ENCODE measurements at places on chromosomes 5 and 9. TPM values are rescaled to one million over a fixed set of nuclear protein-coding genes. Genes with fewer than 3 reads are reported as not detected.

DNA sequence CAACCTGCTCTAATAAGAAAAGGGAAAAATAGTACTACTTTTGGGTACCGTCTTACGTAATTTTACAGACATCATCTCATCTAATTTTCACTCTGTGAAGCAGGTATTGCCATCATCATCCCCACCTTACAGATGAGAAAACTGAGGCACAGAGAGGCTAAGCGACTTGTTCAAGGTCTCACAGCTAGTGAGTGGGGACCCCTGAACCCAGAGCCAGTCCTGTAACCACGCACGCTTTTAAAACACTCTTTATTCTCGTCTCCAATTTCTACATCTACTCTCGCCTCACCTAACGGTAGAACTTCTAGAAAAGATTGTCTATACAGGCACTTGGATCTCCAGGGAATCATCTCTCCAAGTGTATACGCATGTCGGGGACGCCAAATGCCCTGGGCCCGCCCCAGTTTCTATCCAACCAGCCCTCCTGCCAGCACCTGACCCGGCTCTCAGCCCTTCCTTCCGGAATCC, 1.5 kb upstream of the TRAF1 start:
- DNase-seq = no peak
- no peaks in the 10 kb centered on the region for H3K27me3 ChIP-seq
- H3K36me3 ChIP-seq = no peaks in the 10 kb centered on the region
- H3K4me3 ChIP-seq = no peak overlapping the region

DNA sequence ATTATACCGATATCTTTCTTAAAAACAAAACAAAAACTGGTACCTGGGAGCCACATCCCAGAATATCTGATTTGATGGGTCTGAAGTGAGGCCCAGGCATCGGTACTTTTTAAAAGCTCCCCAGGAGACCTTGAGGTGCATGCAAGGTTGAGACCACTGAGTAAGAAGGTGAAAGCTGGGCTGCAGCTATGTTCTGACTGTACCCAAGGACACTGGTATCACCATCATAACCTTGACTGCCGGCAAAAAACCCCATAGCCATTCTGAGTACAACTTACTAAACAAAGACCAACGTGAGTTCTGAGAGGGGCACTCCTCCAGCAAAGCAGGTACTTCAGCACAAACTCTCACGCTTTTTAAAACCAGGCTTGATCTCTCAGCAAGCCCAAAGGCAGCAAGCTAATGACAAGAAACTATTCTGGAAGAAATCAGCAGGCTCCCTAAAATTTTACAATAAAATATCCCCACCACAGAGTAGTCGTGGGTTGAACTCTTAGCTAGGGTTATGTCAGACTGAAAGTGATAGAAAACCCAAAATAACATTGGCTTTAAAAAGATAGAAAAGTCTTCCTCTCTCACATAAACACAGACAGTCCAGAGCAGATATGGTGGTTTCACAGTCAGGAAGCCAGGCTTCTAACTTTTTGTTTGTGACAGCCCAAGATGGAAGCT, 263.9 kb downstream of the SAXO1 start:
- no peak for DNase-seq
- no peaks in the 10 kb centered on the region for H3K27me3 ChIP-seq
- no peak overlapping the region for H3K4me3 ChIP-seq
- no peaks in the 10 kb centered on the region for H3K4me1 ChIP-seq

- H3K4me3 ChIP-seq = no peak overlapping the region
- no peaks in the 10 kb centered on the region for H3K36me3 ChIP-seq
- DNase-seq = peak; percentile 49
- no peaks in the 10 kb centered on the region for H3K27me3 ChIP-seq
- H3K4me1 ChIP-seq = peaks cover 23% of the 10 kb centered on the region
Measured at GRCh38 chr9:3746296-3747275, 220.8 kb upstream of the RFX3 start.

DNA sequence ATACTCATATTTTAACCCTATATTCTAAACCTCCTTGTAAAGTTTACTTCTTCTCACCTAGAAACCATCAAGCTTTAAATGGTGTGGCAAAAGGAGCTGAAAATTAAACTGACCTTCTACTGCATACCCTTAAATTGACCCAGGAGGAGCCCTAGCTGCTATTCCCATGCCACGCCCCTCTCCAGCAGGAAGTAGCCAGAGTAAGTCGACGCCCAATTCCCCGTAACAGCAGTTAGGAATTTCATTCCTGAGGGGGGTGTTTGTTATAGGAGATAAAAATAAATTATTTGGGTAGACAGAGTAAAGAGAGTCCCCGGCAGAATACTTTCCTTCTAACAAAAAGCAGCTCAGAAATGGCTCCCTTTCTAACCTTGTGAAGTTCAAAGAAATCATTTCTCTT, 111.8 kb upstream of the FAM174A start:
- H3K27ac ChIP-seq = no peak overlapping the region
- H3K36me3 ChIP-seq = no peaks in the 10 kb centered on the region
- H3K4me1 ChIP-seq = no peaks in the 10 kb centered on the region
- no peak for DNase-seq
- no peak overlapping the region for H3K4me3 ChIP-seq

The PTBP3 gene
- 90.3 TPM for total RNA-seq

All from SJSA1 (cell line).